CD4-positive, alpha-beta T cell treated with Interleukin-21 for 1 hour (primary cell): ENCODE measurements at places on chromosomes 16 and 17.

- DNase-seq = no peak
These were observed 49.5 kb downstream of the FTO start for GRCh38 chr16:53753431-53753830.

DNA sequence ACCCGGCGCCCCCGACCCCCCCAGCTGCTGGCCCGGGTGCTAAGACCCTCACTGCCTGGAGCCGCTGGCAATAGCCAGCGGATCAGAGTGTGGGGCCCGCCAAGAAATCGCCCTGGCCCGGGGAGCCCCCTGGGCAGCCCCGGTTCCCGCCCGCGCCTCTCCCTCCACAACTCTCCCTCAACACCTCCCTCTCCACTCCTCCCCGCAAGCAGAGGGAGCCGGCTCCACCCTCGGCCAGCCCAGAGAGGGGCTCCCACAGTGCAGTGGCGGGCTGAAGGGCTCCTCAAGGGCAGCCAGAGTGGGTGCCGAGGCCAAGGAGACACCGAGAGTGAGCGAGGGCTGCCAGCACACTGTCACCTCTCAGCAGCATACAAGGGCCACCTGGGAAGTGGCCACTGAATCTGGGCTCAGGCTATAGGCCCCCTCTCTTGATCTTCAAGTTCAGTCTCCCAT lies 385.5 kb downstream of the SEC14L1 start:
- no peak for DNase-seq

- no peak for DNase-seq
These were observed 140.3 kb upstream of the ERCC4 start for GRCh38 chr16:13779676-13780075.

GRCh38 chr17:45828171-45828570 lies 16.5 kb upstream of the SPPL2C start:
- DNase-seq = no peak

- no peak for DNase-seq
These were observed 7.9 kb downstream of the ELMO3 start for GRCh38 chr16:67206838-67207248.

DNA sequence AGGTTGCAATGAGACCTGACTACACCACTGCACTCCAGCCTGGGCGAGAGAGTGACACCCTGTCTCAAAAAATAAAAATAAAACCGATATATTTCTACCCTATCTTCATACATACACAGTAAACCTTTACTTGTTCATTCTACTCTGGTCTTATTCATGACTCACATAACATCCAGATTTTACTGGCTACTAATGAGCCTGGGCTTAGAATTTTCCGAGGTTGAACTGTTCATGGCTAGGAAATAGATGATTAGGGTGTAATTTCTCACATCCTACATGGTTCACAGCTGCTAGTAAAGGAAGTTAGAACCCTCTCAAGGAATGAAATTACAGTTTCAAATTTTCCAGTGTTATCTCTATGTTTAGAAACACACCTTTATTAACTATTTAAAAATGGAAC lies 14.7 kb downstream of the GSPT1 start:
- DNase-seq = no peak

DNA sequence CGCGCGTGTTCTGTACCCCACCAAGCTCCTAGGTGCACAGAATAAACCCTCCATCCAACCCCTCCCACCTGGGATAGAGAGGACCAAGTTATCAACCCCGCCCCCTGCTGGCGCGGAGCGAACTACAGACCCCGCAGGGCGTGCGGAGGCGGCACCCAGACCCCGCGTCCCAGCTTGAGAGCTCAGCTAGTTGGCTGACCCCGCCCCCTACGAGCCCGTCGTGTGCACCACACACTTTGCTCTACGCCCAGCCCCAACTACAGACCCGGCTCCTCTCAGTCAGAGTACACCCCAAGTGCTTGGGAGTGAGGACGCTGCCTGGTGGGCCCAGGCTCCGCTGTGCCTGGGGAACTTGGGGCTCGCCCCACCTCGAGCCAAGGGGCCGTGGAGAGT lies 1.5 kb downstream of the GRIN2A start:
- DNase-seq = no peak

DNA sequence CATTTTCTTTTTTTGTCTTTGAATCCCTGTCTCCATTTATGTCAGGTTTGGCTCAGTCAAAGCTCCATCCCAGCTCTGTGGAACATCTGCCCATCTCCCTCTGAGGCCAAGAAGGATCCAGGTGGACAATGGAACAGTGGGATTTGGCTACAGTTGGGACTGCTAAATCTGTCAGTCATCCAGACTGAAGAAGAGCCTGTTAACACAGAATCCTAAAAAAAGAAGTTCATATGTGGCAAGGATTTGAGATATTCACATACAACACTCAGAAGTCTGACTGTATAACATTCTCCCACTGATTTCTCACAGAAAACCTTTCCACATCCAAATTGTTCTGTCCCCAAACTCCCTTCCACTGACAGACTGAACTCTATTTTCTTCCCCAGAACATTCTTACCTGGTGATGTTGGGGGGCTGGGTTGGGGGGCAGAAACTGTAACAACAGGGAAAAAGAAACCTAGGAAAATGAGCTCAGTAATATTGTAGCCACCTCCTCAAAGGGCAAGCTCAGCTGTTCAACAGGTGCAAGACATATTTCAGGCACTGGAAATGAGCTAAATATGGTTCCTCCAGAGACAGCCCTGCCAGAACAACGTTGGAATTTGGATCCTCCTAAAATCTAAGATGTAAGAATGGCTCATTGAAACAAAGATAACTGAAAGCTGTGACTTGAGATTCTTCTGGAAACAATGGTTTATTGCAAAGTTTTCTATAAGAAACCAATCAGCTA lies 301.5 kb upstream of the CDH5 start:
- no peak for DNase-seq

DNA sequence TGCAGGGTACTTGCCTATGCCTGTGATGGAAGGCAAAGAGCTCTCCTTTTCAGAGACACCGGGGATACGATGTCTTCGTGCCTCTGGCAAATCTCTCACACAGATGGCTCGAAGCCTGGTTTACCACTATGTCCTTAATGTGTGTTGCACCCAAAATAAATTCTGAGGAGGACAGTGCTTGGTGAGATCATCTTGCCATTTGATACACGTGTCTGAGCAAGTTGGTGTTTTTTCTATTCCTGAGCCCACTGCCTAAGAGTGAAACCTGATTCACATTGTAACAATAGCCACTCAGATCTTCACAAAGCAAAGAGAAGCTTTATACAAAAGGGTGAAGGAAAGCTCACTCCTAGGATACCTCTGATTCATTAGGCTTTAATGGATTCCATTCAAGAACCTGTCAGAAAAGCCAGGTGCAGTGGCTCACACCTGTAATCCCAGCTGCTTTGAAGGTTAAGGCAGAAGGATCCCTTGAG lies 33.1 kb upstream of the AKAP1 start:
- no peak for DNase-seq

DNA sequence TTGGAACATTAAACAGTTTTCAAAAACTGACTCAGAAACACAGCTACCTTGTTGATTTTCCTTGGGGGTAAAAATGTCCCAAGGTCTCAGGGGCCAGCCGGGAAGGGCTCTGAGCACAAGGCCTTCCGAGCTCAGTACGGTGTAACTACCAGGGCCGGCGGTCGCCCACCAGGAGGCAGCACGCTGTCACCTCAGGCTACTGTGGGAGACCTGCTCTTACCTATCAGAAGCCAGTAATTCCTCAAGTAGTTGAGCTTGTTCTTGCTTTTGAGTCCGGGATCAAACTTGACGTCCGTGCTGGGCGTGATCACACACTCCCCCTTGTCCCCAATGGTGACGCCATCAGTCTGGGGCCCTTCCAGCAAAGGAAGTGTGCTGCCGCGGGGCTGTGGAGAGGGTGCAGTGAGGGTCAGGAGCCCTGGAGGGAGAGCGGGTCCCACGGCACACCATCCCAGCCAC lies 43.4 kb upstream of the ICAM2 start:
- peak; percentile 56 for DNase-seq

DNA sequence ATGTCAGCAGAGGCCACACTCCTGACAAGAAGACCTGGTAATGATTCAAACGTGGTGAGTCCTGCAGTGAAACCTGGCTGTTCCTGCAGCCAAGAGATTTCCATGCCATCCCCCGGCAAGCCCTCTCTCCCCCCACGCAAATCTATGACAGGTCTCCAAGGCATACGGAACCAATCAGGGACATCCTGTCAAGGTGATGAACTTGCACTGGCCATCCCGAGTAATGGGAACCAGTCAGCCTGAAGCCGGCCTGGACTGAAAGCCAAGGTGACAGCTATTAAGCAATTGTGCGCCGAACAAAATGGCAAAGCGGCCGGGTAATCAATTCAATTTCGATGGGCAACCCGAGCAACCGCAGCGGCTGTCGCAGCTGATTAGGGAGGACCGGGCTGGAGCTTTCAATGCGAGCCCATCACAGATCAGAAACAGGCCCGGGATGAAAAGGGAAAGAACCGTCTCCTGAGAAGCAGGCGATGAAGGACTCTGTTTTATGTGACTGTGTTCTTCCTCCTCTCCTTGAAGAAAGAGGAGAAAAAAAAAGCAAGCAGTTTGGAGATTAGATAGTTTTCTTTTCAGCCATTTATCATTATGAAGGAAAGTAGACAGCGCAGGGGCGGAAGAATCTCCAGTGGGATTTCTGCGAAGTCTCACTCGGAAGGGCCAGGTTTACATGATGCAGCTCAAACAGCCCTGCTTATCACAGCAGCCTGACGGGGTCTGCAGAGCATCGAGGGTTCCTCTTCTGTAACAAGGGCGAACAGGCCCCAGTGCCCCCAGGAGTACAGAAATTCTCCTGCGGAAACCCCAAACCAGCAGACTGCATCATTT lies 35.2 kb downstream of the TBX4 start:
- no peak for DNase-seq

GRCh38 chr17:64155129-64155528 lies 25.2 kb upstream of the ERN1 start:
- DNase-seq = no peak

GRCh38 chr16:4263504-4264436 lies 9.1 kb downstream of the TFAP4 start:
- DNase-seq = no peak

- no peak for DNase-seq
These were observed 44.8 kb upstream of the HSBP1 start for GRCh38 chr16:83762992-83763358.

- peak; percentile 81 for DNase-seq
These were observed 12.9 kb upstream of the SEC14L1 start for GRCh38 chr17:77127735-77128361.

DNA sequence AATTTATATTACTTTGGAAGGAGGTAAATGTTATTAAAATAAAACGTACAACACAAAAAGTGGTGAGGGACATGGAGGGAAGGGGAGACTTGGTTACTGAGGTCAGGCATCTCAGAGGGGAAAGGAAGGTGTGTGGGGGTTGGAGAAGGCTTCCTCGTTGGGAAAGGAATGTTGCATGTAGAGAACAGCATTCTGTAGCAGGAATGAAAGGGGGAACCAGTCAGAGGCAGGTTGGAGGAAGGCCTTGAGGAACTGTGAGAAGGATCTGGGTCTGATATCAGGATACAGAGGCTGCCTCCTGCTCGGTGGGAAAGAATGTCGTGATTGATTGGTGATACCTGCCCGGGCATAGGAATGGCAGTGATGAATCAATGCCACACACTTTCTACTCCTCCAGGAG lies 103.3 kb upstream of the ZFHX3 start:
- DNase-seq = no peak

- no peak for DNase-seq
These were observed 91.5 kb upstream of the CDH13 start for GRCh38 chr16:82535262-82535661.

- no peak for DNase-seq
These were observed 19.2 kb downstream of the ATPAF2 start for GRCh38 chr17:18019838-18020154.

DNA sequence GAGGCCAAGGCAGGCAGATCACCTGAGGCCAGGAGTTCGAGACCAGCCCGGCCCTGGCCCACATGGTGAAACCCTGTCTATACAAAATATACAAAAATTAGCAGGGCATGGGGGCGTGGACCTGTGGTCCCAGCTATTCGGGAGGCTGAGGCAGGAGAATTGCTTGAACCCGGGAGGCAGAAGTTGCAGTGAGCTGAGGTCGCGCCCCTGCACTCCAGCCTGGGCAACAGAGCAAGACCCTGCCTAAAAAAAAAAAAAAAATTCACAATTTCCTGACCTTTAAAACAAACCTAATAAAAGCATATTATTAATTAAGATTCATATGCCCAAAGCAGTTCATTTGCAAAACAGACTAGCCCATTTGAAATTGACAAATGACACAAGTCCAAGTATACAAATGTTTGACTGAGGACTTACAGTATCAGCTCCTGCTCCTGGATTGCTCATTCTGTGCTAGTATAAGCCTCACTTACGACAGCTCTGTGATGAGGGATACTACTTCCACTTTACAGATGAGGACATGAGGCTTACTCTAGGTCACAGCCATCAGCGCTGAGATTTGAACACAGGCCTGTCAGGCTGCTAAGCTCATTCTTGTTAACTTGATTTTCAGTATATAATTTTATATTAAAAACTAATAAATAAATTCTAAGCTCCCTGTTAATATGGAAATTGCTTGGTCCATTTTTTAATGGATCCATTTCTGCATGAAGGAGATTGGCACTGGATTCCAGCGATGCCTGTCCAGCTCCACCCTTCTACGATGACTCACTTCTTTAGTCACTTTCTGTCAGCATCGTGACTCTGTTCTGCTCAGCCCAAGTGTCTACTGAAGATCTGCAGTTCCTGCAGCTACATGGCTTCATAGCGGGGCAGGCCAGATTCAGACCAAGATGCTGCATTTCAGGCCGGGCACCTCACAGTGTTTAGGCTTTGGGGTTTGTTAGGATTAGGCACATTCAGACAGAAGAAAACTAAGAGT lies 88.2 kb downstream of the WDR59 start:
- DNase-seq = no peak

DNA sequence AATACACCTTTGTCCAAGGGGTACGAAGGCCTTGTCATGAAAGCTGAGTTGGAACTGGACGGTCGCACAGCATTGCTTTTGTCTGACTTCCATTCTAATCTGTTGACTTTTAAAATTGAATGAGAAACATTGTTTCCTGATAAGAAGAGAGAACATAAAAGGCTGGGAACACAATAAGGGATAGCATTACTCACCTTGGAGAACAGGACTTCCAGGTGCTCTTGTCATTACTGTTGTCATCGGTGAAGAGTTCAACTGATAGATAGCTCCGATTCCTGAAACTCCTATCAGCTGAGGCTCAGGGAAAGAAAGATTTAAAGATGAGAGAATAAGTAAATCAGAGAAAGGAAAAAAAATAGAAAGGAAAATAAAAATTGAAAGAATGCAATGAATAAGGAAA lies 351.1 kb downstream of the KCNJ2 start:
- DNase-seq = no peak

DNA sequence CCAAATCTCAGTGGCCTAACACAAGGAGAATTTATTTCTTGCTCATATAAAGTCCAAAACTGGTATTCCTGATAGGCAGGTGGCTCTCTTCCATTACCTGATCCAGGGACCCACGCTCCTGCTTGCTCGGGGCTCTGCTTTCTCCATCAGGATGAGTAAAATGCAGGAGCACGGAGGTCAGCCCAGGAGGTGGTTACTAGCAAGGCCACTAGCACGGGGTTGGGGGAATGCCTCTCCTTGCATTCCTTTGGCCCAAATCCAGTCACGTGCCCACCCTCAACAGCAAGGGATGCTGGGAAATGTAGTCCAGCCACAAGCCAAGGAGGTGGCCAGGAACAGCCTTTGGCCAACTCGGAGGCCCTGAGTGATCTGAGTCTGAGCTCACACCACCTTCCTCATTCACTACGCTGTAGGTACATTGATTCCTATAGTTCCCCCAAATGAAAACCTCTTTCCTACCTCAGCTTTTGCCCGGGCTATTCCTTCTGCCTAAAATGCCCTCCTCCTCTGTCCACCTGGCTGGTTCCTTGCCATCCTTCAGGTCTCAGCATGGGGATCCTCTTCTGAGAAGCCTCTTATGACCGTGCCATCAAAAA lies 38.3 kb upstream of the HAPSTR1 start:
- DNase-seq = no peak
